ENCODE measurements at places on chromosomes 3 and 15.
A peak's percentile ranks its signal among the peaks of the same experiment; 100 is the strongest.

- no peak for DNase-seq
Measured at GRCh38 chr15:52559575-52559974, 9.3 kb downstream of the ARPP19 start.

- DNase-seq = peak; percentile 52
Measured at GRCh38 chr15:44662478-44663409, 718 bp downstream of the SPG11 start.

DNA sequence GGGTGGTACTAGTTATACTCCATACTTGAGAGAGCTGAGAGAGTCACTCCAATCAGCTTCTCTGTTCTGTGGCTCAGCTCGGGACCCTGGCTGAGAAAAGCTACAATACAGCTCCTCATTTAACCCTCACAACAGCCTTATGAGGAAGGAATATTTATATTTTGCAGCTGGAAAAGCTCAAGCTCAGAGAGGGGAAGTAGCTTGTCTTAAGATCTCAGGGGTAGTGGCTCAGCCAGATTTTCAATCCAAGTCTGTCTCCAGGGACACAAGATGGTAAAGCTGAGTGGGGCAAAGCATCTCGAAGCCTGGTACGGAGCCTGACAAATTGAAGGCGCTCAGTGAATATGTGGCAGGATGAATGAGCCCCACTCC is 14.8 kb downstream of the SCAMP2 start:
- DNase-seq = no peak

DNA sequence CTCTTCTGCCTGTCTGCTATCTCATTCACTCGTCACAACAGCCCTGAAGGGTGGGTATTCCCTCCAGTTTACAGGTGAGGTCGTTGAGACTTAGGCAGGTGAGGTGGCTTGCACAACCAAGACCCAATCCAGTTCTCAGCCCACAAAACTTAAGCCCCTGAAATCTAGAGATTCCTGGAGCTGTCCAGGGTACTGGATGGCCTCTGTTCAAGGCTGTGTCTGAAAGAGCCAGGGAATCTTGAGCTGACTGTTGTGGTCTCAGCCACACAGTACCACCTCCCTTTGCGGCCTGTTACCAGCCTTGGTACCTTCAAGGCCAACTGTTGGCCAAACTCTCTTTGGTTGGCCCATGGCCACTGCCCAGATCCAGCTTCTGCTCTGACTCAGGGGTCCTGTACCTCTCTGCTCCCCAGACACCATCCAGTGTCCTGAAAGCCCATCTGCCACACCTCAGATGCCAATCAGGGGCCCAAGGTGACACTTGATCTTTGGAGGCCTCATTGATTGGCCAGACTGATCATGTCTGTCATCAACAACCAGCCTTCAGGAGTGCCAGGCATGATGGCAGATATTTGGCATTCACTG is 10.9 kb upstream of the FAM107A start:
- peak; percentile 59 for DNase-seq

GRCh38 chr3:27632431-27633223 is 89.5 kb downstream of the EOMES start:
- DNase-seq = peak; percentile 73

DNA sequence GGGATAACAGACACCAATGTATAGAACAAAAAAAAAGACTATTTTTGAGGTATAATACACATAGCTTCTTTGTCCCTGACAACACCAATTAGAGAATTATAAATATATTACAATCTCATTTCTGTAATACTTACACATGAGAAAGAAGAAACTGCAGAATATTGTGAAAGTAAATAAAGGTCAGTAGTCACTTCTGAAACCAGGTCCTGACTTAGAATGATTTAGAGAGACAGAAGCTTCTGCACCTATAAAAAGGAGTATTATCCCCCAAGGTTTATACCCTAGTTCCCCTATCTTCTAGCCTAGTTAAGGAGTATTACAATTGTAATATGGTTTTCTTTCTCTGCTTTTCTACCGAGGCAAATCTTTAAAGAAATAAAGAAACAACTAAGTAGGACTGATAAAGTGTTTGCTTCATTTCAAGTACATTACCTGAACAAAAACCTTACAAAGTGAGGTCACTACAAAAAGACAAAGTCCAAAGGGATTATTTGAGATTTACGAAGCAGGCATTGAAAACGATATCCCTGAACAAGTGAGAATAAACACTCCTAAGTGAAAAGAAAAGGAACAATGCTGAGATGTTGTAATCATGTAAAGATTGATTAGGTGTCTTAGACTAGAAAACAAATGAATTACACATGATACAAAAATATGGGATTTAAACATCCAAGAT is 103.0 kb downstream of the GBE1 start:
- no peak for DNase-seq
